ENCODE measurements at places on chromosomes 13 and 19.

DNA sequence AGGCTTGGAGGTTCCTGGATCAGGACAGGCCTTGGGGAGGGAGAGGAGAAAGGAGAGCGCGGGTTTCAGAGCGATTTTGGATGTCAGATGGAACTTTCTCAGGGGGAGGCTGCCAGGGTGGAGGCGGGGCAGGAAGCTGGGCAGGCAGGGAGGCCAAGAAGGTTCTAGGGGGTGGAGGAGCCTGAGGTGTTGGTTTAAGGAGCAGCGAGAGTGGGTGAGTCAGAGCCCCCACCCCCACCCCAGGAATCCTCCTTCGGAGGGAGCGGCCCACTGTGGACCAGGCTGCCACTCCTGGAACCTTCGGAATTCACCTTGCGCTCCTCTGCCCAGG is 15.9 kb upstream of the NOP53 start:
- DNase-seq, result no peak

GRCh38 chr19:58361900-58362271 is 665 bp downstream of the ZNF497 start:
- DNase-seq, result no peak

DNA sequence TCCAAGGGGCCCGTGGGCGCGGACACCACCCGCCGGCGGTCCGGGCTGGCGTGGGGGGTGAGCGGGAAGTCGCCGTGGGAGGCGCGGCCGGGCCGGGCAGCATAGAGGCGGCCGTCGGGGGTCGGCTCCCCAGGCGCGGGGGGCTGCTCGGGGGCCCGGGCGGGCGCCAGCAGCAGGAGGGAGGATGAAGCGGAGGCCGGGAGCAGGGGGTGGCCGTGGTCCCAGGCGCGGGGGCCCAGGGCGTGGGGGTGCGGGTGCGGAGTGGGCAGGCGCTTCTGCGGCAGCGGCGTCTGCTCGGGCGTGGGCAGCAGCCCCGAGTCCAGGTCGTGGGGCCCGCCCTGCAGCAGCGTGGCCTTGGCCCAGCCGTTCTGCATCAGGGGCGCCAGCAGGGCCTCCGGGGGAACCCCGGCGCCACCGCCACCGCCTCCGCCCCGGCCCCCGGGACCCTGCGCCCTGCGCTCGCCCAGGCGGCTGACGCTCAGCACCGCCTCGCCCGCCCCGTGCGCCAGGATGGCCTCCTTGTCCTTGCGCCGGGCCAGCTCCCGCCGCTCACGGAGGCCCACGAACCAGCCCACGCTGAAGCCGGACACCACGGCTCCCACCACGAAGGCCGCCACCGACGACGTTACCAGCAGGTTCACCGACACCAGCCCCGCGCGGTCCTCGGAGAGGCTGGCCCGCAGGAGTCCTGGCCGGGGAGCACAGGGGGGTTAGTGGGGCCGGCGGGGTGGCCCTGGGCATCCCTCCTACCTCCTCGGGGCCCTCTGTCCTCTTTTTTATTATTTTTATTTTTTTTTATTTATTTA is 4.2 kb upstream of the LRG1 start:
- DNase-seq, result no peak

GRCh38 chr19:18662972-18663732 is 20.3 kb upstream of the CRTC1 start:
- DNase-seq, result no peak

DNA sequence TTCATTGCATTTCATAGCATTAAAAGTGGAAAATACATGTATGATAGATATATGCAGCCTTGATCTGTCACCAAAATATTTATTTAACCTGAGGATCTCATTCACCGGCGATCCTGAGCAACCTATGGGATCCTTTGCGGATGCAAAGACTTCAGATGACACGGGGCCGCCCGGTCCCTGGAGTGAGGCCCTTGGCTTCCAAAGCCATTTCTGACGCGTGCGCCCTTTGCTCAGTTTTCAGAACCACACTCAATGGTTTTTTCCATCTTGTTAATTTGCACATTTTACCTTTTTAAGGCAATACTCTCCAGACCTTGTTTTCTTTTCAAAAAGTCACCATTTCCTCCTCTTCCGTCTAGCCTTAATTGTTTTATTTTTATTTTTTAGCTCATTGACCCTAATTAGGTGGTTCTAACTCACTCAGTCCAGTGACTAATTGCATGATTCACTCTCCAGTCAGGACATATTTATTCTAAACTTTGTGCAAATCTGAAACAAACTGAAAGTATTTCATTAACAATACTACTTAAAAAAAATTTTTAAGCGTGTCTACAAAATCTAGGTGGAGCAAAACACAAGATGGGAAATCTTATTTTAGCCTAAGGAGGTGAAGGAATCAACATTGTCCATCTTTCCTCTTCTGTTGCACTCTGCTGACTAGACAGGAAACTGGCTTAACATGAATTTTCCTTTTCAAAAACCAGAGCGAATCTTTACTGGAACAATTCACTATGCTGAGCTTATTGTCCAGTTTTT is 47.9 kb downstream of the COL4A1 start:
- DNase-seq, result no peak

DNA sequence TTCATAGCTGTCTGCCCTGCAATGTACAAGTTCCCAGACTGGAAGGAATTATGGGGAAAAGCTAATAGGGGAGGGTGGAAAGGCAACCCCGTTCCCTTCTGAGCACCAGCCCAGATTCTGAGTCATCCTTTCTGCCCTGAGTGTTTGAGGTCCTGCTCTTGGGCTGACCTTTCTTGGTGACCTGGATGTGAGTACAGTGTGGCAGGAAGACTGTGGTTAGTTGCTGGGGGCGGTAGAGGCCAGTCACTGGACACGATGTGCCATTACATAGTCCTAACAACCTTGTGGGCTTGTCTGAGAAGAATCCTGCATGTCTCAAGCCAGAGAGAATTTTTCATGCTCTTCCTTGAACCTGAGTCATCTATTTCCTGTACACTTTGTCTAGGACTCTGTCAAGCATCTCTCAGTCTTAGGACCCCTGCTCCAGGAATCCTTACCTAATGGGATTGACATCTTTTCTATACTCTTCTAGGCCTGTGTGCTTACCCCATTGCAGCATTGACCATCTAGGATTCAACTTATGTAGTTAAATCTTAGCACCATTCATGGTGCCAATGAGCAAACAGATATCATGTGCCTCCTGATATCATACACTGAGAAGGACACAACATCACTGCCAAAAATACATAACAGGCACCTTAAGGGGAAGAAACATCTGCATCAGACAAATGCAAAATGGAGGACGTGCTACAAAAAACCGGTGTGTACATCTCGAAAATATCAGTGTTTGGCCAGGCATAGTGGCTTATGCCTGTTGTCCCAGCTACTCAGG is 8.1 kb upstream of the ANGPTL4 start:
- DNase-seq, result no peak

- no peak for DNase-seq
Measured at GRCh38 chr13:106710266-106710665, 142.3 kb upstream of the ARGLU1 start.

- no peak for DNase-seq
Measured at GRCh38 chr13:85603735-85604134, 195.5 kb downstream of the SLITRK6 start.

- no peak for DNase-seq
Measured at GRCh38 chr19:28583713-28584112, 629.2 kb downstream of the UQCRFS1 start.

DNA sequence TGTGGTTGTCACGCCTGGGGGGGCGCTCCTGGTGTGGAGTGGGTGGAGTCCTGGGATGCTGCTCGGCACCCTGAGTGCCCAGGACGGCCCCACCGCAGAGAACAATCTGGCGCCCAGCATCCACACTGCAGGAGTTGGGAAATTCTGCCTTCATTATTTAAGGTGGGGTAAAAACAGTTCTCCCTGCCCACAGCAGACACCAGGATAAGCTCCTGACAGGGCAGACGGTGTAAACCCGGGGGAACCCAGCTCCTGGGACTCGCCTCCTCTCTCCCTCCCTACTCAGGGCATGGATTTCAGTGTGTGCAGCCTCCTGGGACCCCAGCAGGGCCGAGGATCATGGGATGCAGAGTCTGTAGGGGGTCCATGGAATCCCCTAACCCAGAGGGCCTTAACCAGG is 7.7 kb upstream of the WDR18 start:
- no peak for DNase-seq

DNA sequence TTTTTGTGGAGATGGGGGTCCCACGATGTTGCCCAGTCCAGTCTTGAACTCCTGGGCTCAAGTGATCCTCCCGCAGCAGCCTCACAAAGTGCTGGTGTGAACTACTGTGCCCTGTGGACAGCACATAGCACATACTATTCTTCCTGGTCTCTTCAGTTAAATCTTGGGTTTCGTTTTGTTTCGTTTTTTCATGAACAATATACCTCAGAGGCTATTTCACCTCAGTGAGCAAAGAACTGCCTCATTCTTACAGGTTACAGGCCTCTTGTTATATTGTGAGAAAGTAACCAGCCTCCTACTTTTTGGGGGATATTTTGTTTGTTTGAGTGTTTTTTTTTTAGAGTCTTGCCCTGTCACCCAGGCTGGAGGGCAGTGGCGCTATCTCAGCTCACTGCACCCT is 1.3 kb upstream of the C3 start:
- DNase-seq, result no peak

DNA sequence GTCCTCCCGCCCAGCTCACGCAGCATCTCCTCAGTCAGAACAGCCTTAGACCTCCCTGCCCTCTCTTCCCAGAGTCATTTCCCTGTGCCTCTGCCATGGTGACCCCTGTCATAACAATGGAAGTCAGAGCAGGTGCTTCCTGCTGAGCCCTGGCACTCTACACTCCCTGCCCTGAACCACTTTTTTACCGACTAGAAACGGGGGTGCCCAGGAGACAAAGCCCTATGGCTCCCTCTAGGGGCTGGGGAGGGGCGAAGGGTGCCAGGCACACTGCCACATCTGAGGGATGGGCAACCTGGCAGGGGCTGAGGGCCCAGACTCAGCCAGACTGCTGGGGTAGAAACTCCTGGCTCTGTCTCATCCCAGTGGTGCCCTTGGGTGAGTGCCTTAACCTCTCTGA is 16.4 kb downstream of the ZNF574 start:
- peak; percentile 13 for DNase-seq

GRCh38 chr19:5040544-5041167 is 71.7 kb downstream of the KDM4B start:
- no peak for DNase-seq

DNA sequence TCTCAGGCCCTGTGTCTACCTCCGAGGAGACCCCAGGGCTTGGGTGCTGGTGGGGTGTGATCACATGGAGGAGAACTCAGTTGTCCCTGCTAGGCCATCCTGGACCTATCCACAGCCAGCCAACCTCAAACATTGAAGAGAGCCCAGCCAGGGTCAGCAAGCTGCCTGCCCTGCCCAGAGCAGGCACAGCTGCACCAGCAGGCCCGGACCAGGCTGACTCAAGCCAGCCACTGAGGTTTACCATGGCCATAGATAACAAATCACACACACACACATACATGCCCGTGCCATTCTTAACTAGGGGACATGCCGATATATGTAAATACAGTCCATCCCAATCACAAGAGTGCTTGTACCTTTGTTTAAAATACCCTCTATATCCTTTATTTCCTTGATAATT is 8.1 kb downstream of the ARHGEF7 start:
- no peak for DNase-seq

DNA sequence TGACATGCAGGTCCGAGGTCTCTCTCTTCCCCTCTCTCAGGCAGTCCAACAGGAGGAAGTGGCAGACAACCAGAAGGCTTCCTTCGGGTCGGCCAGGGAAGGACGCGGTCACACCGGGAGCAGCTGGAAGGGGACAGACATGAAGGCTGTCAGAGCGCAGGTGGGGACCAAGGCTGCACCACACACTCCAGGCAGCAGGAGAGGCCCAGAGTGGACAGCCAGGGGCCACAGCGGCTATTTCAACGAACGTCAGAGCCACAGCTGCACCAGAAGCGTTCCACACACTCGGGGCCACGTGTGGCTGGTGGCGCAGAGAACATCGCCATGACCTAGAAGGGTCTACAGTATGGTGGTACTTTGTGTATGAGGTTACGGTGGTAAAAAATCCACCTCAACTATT is 16.0 kb upstream of the SLC39A3 start:
- DNase-seq, result no peak

DNA sequence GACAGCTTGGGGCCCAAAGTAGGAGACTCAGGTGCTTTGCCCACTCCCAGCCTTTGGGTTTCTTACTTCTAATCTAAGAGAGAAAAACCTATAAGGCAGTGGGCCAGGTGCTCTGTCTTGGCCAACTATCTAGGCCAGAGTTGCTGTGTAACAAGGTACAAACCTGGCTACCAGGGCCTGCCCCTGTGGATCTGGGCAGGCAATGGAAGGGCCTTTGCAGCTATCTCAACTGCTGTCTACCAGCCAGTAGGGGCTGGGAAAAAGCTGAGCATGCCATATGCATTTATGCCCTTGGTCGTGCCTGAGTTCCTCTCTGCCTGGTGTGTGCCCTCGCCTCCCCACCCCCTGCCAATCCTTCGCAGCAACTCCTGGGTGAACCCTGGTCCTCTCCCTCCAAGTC is 16.7 kb upstream of the SERPINE3 start:
- no peak for DNase-seq

DNA sequence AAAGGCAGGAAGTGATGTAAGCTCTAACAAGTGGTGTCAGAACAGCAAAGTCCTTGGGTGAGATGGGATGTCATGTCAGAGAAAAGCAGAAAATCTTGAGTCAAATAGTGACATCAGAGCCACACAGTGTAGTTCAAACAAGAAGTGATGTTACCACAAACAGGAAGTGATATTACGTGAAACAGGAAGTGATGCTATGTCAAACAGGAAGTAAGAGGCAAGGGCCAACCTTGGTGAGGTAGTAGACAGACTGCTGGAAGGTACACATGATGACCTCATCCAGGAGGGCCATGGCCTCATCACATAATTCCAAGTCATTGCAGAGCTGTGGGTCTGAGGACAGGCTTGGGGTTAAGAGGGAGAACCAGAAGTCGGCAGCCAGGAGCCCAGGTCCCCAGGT is 7.0 kb upstream of the MAMSTR start:
- DNase-seq, result no peak

DNA sequence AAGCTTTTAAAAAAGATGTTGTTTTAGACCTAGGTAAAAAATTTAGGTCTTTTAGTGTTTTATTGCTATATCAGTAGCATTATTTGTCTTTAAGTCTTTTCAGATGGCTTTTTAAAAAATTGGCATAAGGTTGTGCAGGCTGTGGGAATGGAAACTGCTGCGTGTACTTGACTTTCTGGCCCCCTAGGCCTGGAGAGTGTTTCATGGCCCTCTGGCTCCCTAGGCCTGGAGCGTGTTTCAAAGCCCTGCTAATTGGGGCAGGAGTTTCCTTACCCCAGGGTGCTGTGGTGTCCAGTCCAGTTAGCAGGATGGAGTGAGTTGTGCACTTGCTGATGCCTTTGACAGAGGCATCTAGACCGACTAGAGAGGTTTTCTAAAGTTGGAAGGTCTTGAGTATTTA is 23.8 kb downstream of the PRAM1 start:
- no peak for DNase-seq

GRCh38 chr19:11113140-11113708 is 24.0 kb downstream of the LDLR start:
- no peak for DNase-seq

DNA sequence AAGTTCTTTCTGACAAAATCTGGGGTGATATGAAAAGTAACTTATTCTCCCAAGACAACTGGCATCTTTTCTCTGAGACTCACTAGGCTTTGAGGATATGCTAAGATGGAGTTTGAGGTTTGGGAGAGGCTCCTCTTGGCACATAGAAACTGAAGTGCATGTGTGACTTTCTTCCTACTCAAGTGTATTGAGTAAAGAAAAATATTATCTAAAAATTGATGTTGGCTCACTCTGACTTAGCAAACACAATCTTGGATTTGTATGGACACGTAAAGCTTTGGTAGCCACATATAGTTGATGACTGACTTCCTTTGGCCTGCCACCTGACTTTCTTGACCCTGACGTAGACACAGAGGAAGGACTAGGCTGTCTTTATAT is 71.1 kb upstream of the KLF12 start:
- no peak for DNase-seq

GRCh38 chr19:1125601-1126467 is 22.0 kb downstream of the GPX4 start:
- no peak for DNase-seq

All from T-helper 9 cell (primary cell).